ENCODE measurements at places on chromosomes 2 and 18.

GRCh38 chr18:45049578-45050319 is 369.1 kb downstream of the SETBP1 start:
- DNase-seq = no peak

GRCh38 chr2:208280933-208281332 is 14.9 kb downstream of the PIKFYVE start:
- no peak for DNase-seq

DNA sequence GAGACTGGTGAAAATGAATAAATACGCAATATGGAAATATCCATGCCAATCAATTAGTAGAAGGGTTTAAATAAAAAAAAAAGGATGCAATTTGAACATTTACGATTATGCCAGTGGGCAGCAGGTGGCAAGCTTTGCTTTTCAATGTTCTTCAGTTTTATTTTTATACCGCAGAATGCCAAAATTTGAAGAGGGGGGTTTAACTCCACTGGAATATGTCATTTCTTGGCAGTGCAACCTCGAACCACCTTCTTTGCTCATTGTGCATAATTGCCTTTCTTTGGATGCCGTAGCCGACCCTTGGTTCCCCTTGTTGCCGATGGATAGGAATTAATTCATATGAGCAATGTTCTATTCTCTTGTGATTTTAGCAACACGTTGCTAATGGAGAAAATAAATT is 88.0 kb downstream of the LTBP1 start:
- DNase-seq = no peak

GRCh38 chr2:99841749-99842148 is 300.6 kb downstream of the AFF3 start:
- no peak for DNase-seq

DNA sequence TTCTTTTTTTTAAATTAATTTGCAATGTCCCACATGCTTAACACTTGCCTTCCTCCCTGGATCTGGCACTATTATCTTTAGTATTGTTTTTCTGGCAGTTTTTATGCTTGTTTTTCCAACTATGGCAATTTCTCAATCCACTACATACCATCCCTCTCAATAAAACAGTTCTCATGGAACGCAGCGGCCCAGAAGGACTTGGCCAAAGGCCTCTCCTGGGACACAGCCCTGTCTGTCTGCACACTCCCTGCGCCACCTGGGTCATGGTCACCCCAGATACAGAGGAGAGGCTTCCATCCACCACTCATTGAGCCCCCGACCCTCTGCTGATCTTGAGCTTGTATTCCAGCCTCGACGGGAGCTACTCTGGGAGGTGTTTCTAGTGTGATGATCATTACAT is 91.2 kb downstream of the TWIST2 start:
- DNase-seq = no peak

DNA sequence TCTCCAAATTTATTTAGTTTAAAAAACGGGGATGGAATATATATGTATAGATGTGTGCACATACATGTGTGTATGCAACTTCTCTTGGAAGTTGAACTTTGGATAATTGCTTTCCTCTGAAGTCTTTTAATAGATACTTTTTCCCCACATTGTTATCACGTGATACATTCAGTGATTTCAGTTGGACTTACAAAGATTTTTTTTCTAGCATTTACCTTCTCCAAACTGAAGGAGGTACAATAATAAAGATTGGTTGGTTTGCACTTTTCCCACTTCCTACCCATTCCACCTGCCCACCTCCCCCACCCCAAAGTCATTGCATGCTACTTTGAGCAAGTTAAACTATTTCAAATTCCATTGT is 206.1 kb upstream of the FSHR start:
- no peak for DNase-seq

DNA sequence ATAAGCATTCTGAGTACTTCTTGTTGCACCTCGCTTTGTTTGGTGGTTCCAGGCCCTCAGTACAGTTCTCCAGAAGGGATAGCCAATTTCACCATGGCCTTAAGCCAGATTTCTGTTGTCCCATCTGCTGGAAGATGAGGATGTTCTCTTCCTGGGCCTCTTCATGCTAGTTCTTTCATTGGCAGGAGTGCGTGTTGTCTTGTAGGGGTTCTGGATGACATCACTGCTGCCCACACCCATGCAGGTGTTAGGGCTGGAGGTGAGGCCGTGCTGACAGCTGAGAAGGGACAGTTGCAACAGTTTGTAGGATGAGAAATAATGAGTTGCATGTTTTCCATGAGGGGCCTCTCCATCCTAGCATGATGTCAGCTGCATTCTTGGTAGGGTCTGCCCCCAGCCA is 142.9 kb downstream of the LDLRAD4 start:
- no peak for DNase-seq

DNA sequence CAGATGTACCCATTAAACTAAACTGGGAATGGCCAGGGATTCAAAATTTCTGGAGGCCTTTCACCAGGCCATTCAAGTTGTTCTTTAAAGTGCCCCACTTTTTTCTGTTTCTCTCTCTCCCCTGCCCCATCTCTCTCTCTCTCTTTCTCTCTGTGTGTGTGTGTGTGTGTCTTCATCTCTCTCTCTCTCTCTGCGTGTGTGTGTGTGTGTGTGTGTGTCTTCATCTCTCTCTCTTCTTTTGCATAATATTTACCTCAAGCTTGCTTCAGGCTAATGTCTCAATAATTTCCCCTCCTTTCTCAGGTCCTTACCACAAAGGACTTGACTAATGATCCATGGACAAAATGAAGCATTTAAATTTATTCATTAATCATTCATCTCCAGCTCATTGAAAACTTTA is 164.2 kb upstream of the KLHL14 start:
- DNase-seq = no peak

GRCh38 chr2:85132397-85132796 is 795 bp upstream of the TCF7L1 start:
- DNase-seq = no peak

DNA sequence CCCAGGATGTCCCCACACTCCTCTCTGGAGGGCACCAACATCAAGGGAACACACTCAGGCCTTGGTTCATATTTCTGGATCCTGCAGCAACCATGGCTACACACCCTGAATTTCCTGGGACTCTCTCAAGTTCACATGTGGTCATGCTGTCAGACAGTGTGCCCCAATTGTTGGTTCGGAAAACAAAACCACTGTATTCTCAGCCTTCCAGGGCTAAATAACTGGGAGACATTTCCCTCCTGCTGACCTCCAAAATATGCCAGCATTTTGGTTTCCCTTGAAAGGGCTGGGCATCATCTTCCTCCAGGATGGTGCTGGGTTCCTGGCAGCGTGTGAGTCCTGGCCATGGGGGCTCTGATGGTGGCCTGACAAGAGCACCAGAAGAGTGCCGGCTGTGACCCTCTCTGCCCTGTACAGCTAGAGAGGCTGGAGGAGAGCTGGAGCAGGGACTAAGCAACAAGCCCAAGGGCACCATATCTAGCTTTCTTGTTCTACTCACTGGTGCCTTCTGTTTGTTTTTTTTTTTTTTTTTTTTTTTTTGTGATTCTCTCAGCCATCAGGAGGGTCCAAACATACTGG is 37.5 kb upstream of the WIPF1 start:
- no peak for DNase-seq

GRCh38 chr2:234373481-234374149 is 123.3 kb downstream of the ARL4C start:
- DNase-seq = no peak

GRCh38 chr2:138827426-138828054 is 47.4 kb upstream of the NXPH2 start:
- no peak for DNase-seq

DNA sequence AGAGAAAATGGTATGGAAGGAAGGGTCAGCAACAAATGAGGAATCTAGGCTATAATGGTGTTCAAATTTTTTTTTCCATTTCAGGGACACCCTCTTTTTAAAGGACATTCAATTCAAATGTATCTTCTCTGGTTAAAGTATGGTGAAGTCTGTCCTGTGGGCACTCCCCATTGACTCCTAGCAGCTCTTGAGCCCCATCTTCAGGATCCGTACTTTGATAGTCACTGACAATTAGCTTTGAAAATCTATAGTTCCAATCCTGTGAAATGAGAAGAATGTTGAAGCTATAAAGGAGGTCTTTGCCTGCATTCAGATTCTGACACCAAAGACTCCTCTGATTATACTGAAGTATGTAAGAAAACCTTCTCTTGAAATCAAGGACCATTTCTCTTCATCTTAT is 43.3 kb downstream of the KCNH7 start:
- DNase-seq = no peak

- no peak for DNase-seq
These were observed 380.6 kb upstream of the UBE2E3 start for GRCh38 chr2:180599804-180600203.

DNA sequence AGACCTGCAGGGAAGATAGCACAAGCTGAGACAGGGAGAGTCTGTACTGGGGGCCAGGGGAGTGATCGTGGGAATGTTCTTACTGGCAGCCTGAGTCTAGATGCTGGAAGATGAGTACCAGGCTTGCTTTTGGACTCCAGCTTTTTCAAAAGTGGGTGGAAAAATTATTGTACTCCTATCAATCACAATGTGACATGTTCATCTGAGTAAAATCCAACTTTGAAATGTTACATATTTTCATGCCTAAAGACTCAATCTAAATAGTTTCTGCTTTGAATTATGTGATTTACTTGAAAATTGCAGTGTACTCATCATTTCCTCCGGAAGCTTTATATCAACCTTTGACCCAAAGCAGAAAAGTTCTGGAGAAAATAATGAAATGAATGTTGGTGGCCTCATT is 49.7 kb upstream of the ST3GAL5 start:
- DNase-seq = no peak

DNA sequence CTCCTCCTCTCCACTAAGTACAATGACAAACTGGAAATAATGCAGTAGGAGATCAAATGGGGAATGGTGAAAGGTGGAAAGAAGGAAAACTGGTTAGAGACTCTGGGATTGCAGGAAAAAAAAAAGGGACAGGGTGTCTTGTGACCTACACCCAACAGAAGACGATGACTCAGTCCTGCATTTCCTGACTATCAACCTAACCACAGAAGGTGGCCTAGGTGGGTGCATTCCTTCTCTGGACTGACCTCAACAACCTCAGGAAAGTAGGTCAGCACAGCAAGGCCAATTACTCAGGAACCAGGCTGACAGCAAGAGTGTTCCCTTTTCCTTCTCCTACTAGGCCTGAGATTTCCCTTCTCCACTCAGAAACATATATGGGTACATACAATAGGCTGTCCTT is 1386.4 kb upstream of the ZEB2 start:
- no peak for DNase-seq

DNA sequence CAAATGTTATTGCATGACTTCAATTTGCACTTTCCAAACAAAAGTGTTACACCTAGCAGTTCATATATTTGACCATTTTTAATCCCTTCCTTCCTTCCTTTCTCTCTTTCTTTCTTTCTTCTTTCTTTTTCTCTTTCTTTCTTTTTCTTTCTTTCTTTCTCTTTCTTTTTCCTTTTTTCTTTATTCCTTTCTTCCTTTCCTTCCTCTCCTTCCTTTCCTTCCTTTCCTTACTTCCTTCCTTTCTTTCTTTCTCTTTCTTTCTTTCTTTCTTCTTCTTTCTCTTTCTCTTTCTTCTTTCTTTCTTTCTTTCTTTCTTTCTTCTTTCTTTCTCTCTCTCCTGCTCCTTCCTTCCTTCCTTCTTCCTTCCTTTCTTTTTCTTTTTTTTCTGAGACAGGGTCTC is 146.7 kb upstream of the ALKAL2 start:
- DNase-seq = no peak

- DNase-seq = no peak
These were observed 1239.4 kb upstream of the CRIM1 start for GRCh38 chr2:35116151-35116550.

DNA sequence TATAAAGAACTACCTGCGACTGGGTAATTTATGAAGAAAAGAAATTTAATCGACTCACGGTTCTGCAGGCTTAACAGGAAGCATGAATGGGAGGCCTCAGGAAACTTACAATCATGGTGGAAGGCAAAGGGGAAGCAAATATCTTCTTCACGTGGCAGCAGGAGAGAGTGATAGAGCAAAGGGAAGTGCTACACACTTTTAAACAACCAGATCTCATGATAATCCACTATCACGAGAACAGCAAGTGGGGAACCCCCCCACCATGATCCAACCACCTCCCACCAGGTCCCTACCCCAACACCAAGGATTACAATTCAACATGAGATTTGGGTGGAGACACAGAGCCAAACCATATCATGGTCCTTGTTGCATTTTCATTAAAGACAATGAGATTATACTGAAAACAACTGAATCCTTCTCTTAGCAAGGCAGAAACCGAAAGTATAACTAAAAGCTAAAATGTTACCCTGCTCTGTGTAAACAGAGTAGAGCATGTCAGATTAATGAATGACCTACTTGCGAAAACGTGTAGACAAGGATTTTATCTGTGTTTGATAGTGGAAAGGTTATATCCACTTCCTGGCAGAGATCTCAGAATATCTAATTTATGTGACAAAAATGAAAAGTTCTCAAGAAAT is 60.1 kb upstream of the RBBP8 start:
- no peak for DNase-seq

GRCh38 chr2:60536746-60537145 is 16.7 kb downstream of the BCL11A start:
- DNase-seq = no peak

DNA sequence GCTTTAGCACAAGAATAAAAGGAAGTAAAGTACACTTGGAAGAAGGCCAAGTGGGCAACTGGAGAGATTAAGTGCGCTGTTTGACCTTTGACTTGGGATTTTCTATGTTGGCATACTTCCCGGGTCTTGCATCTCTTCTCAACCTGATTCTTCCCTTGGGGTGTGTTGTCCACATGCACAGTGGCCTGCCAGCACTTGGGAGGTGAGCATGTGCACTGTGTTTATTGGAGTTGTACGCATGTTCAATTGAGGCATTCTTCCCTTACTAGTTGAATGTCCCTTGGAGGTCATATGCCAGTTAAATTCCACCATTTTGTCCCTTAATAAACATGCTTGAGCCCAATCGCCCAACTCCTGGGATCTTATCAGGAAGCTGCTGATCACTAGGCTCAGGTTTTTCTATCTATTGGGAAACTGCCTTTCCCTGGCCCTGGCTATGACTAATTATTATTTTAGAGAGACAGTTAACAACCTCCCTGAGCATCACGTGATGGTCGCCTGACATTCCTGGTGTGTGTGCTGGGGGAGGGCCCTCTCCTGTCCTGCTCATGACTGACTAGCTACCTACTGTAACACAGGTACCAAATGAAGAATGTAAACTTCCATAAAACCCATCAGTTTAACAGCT is 62.5 kb upstream of the RAPGEF4 start:
- DNase-seq = no peak

DNA sequence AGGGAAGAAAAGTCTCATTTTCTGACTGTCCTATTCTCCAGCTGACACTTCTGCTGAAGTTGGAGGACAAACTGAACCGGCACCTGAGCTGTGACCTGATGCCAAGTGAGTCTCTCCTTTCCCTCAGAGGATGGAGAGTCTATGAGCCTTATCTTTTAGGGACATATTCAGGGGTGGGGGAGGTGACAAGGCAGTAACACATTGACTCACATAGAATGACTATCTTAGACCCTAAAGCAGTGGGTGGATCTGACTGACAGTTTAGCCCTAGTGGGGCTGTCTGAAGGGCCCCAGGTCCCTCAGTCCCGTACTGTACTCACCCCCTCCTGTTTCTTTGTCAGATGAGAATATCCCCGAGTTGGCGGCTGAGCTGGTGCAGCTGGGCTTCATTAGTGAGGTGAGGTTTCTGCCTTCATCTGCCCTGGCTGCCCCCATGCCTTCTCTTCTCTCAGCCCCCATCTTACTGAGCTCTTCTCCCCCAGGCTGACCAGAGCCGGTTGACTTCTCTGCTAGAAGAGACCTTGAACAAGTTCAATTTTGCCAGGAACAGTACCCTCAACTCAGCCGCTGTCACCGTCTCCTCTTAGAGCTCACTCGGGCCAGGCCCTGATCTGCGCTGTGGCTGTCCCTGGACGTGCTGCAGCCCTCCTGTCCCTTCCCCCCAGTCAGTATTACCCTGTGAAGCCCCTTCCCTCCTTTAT is 805 bp upstream of the KRTCAP3 start:
- no peak for DNase-seq

All from GOT3 (cell line).